ENCODE measurements at places on chromosomes 11 and 22. TPM values are rescaled to one million over a fixed set of nuclear protein-coding genes. Genes with fewer than 3 reads are reported as not detected.

The OR52K2 gene
- not detected for total RNA-seq

The MMP1 gene
- total RNA-seq: not detected

The MUC2 gene
- not detected for total RNA-seq

The MOGAT2 gene
- not detected for total RNA-seq

- H3K4me3 ChIP-seq: no peak overlapping the region
- H3K4me1 ChIP-seq: no peaks in the 10 kb centered on the region
- no peaks in the 10 kb centered on the region for H3K36me3 ChIP-seq
- no peaks in the 10 kb centered on the region for H3K27me3 ChIP-seq
- H3K27ac ChIP-seq: no peak overlapping the region
These were observed 26.2 kb upstream of the TPBGL start for GRCh38 chr11:75214411-75214821.

The DBX1 gene
- total RNA-seq: not detected

GRCh38 chr11:117700551-117700950 is 96.5 kb downstream of the DSCAML1 start:
- no peaks in the 10 kb centered on the region for H3K27me3 ChIP-seq
- H3K36me3 ChIP-seq: no peaks in the 10 kb centered on the region
- H3K4me1 ChIP-seq: no peaks in the 10 kb centered on the region

DNA sequence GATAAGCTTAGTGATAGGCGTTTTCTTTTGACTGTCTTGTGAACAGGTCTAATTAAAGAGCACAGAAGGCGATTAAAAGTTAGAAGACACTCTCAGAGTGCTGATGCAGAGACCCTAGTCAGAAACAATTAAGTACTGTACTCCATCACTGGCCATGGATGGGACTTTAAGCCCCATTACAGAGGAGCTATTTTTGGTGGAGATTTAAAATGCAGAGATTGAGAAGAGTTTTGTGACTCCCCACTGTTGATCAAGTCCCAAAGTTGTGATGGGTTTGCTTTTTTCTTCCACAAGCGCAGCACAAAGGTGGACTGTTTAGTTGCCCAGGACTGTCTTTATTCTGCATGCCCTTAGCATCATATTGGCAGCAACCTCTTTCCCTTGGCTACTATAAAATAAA is 978 bp downstream of the LUZP2 start:
- DNase-seq: no peak
- no peaks in the 10 kb centered on the region for H3K27me3 ChIP-seq
- H3K4me1 ChIP-seq: no peaks in the 10 kb centered on the region
- H3K4me3 ChIP-seq: no peak overlapping the region

All from tibial nerve (tissue), 4 donors.